ENCODE measurements at places on chromosomes 16 and 17.

GRCh38 chr16:87249425-87249824, 67.8 kb downstream of the C16orf95 start:
- no peak for DNase-seq

DNA sequence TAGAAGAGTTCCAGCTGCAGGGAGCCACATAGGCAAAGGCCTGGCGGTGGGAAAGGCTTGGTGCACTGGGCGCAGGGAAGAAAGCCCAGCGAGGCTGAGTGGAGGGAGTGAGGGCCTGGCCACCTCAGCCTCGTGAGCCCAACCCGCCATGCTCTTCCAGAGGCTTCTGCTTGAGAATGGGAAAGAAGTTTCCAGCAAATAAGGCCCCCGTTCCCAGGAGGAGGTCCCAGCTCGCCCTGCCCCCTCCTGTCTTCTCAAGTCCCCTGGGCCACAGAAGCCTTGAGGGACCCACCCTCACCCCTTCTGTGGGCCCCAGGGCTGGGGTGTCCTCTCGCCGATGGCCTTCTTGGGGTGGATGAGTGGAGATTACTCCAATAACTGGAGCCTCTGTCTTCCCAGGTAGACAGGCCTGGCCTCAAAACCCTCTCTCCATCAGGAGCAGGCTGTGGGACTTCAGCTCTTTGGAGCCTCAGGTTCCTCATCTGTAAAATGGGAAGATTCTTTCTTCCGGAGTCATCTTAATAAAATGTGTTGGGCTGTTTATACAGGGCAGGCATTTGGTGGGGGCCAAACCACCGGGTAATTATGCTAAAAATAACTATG, 933 bp upstream of the SNN start:
- DNase-seq = no peak

GRCh38 chr17:56393156-56393555, 200.3 kb upstream of the NOG start:
- DNase-seq = no peak

DNA sequence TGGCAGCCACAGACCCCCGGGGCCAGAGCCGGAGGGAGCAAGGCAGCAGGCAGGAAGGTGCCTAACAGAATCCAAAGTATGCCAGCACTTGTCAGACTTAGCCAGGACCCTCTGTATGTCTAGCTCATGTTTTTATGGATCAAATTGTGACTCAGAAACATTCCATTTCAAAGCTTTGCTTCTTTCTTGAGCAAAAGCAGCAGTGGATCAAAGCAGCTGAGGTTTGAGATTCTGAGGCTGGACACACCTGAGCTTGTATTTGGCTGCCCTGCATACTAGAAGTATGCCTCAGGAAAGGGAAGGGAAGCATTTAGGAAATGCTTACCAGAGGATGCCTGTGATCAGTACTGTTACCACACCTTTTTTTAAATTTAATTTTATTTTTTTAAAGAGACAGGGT, 5.7 kb upstream of the MYO1C start:
- no peak for DNase-seq

- DNase-seq = no peak
Observed at GRCh38 chr17:15263206-15263579, 1.9 kb downstream of the PMP22 start.

GRCh38 chr17:12673788-12674187, 8.1 kb downstream of the MYOCD start:
- DNase-seq = no peak

DNA sequence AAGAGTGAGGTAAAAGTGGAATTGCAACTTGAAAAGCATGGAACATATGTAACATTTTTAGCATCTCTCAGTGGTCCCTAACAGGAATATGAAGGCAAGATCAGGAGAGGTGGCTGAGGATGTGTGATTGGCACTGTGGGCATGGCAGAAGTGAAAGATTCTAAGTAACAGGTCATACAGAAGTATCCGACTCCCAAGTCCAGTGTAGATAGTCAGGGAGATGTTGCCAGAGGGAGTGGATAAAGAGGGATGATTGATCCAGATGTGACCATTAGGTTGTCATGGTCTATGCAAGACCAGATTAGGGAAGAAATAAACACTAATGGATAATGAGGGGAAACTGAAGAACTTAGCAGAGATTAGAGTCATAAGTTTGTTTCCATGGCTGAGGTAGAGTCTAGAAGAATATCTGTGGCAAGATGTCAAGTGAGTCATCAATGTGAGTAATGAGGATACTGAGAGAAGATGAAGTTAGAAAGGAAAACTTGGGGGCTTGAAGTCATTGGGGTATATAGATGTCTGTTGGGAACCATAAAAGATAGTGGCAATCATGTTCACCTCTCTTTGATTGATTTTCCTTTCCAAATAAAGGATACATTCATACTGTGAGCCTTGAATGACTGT, 23.9 kb upstream of the CAPNS2 start:
- DNase-seq = no peak

DNA sequence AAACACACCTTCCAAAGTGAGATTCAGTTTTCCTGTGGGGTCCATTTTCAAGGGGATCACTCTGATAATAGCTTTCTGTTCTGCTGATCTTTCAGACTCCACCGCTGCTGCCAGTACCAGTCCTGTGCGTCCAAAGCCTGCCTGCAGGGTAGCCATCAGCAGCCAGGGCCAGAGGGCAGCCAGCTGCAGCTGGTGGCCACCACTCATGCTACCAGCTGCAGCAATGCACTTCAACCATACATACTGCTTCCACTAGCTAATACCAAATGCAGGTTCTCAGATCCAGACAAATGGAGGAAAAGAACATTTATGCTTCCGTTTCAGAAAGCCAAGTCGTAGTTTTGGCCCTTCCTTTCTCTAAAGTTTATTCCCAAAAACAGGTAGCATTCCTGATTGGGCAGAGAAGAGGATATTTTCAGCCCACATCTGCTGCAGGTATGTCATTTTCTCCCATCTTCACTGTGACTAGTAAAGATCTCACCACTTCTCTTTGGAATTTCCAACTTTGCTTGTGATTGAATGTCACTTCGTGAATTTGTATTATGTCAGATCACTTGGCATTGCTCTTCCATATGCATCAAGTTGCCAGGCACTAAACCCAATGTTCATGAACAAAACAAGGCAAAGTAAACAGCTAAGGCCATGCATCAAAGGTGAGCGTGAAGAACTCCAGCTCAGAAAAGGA, 1.8 kb downstream of the RNF43 start:
- no peak for DNase-seq

GRCh38 chr17:20214794-20215193, 205.6 kb downstream of the SPECC1 start:
- DNase-seq = no peak

GRCh38 chr17:39562976-39563375, 44.7 kb downstream of the NEUROD2 start:
- DNase-seq = no peak

DNA sequence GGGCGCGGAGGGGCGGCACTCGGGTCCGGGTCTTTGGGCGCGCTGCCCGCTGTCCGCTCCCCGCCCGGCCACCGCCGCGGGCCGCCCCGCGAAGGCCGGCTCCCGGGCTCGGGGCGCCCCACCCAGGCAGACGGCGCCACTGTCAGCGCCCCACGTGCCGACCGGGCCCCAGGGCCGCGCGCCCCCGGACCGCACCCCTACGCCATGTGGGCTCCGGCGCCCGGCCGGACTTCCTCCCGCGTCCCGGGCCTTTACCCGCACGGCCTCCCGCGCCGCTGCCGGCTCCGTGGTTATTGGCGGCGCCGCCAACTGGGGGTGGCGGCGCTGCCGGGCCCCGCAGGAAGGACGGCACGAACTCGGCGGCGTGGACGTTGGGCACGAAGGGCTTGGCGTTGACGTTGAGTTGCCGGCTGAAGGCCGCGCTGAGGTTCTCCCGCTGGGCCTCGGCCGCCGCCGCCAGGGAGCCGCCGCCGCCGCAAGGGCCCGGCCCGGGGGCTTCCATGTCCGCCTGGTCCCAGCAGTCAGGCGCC, 577 bp downstream of the GSPT1 start:
- no peak for DNase-seq

- DNase-seq = peak; percentile 59
Observed at GRCh38 chr16:4345836-4346781, 5.0 kb downstream of the PAM16 start.

DNA sequence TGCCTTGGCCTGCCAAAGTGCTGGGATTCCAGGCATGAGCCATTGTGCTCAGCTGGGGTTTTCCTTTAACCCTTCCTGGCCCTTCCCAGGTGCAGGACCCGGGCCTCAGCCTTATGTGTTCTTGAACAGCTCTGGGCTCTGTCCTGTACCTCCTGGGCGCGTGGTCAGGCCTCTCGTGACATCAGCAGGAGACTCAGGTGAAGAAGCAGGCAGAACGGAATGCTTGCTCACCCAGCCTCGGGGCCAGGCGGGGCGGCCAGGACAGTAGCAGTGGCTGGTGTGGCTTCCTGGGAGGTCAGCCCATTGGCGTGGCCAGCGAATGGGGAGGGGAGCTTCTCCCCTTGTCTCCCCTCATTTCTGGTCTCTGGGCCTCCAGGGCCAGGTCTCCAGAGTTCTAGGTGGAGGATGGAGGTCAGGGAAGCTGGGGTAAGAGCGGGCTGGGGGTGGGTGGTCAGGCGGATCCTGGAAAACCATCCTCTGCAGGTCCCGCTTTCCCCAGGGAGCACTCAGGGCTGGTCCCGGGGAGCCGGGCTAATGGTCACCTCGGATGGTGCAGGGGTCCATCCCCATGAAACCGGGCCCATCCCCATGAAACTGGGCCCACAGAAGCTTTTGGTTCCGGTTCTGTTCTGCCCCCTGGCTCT, 281.5 kb downstream of the SEC14L1 start:
- DNase-seq = no peak

GRCh38 chr16:82782715-82783251, 156.0 kb downstream of the CDH13 start:
- DNase-seq = no peak

DNA sequence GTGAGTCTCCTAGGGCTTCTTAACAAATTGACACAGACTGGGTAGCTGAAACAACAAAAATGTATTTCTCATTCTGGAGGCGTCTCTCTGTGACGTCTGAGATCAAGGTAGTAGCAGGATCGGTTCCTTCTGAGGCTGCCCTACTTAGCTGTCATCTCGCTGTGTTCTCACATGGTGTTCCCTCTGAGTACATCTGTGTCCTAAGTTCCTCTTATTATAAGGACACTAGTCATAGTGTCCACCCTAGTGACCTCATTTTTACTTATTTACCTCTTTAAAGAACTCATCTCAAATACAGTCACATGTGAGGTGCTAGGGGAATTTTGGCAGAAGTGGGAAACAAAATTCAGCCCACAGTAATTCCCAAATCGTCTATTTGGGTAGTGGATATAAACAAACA, 529.1 kb downstream of the NPIPA7 start:
- DNase-seq = no peak

GRCh38 chr16:31465788-31466370, 6.1 kb upstream of the TGFB1I1 start:
- DNase-seq = no peak

GRCh38 chr17:39600288-39600996, 7.3 kb downstream of the NEUROD2 start:
- DNase-seq = no peak

DNA sequence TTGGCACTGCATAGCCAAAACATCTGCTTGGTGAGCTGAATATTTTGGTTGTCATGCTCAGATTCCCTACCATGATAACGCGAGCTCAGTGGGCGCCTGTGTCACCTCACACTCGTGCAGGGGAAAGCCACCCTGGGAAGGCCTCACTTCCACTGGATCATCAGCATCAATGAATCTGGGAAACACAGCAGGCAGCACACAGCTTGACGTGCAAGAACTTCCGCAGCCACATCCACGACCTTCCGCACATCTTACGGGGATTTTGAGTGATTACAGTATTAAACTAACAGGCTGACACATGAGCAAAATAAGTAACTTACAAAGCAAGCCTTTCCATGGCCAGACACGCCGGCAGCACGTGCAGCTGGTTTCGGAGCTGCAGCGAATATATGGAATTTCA, 54.7 kb upstream of the FOXF1 start:
- no peak for DNase-seq

DNA sequence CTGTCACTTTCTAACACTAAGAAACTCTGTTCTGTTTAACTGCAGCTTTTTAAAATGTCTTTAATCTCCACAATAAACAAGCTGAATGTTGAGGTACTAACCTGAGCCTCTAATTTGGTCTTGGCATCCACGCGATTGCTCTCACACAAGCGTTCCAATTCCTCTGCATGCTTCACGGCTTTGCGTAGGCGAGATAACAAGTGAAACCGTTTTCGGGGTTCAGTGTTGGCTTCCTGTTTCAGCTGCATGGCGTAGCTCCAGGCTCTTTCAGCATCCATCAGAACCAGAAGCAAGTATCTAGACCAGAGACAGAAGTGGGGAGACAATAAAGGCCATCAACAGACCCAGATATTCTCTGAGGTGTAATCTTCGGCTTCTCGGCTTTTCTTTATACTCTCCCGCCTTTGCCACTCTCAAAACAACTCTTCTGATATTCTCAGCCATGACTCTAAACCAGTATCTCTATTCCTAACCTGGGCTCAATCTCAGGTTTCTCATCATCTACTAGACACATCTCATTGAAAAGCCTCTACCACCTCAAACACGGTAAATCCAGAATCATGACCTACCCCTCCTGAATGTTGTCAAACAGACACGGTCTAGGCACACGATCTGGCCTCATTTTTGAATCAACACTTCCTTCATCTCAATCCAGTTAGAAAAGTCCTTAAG, 8.3 kb downstream of the SRP68 start:
- no peak for DNase-seq

Measured in NCI-H2029 treated with DMSO at 0.1 percent for 48 hours (cell line).